Umbilical cord (tissue), 2 donors: ENCODE measurements at places on chromosomes 4 and X. TPM values are rescaled to one million over a fixed set of nuclear protein-coding genes. Genes with fewer than 3 reads are reported as not detected.
A peak's percentile ranks its signal among the peaks of the same experiment; 100 is the strongest.

DNA sequence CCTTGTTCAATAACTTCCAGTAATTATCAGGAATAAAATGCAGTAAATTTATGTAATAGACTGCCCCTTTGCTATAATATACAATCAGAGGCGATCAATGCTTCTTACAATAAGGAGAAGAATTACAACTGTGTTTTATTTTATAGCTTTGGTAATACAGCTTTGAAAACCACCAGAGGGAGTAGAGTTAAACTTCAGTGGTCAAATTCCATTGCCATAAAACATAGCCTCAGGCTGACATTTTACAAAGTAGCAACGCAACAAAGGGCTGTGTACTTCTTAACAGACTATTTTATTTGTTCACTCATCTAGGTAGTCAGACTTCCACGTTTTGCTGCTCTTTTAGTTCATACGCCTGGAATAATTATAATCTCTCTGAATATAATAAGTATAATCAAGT lies 58.5 kb downstream of the TEX13C start:
- no peak for DNase-seq

DNA sequence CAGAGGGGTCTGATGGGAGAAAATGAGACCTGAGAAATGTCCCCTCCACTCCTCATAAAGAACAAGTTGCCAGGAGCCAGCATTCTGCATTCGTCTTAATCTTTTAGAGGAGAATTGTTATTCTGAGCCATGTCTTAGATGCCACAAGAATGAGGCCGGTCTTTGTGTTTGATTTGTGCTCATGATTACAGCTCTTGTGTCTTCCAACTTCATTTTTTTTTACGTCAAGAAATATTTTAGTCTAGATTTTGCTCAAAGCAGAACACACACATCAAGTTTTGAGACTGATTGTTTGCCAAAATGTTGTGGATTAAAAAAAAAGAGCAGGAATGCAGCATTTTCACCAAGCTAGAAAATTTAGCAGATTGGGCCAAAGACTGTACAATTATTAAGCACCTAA lies 130.6 kb upstream of the PITX2 start:
- DNase-seq = peak; percentile 33

GRCh38 chrX:55716937-55717336 lies 612 bp upstream of the RRAGB start:
- no peak for DNase-seq

Gene NAP1L2
- total RNA-seq = 0.48 TPM

DNA sequence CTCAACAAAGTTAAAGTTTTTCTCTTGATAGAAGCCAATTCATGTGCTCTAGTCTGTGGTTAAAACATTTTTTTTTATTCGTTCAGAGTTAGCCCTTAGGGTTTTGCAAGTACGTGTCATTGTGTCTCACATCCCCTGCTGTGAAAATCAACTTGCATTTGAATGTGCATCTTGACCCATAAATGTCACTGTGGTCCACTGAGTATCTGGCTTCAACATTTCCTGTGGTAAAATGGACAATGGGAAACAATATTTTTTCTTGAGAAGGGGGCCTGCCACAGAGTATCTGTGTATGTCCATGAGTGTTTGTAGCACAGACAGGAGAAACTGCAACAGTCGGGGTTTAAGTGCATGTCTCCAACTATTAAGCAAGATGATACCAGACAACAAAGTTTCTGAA lies 554.8 kb upstream of the TENM3 start:
- no peak for DNase-seq

Gene ARMCX4
- 11.6 TPM for total RNA-seq

Gene NUDT11
- total RNA-seq = 4.3 TPM

GRCh38 chrX:10112510-10112909 lies 44.3 kb upstream of the CLCN4 start:
- no peak for DNase-seq

Gene SHISA3
- total RNA-seq = 0.48 TPM

- DNase-seq = peak; percentile 90
These were observed 247 bp upstream of the PPA2 start for GRCh38 chr4:105474099-105474518.

GRCh38 chr4:101208171-101208570 lies 139.2 kb downstream of the PPP3CA start:
- no peak for DNase-seq

DNA sequence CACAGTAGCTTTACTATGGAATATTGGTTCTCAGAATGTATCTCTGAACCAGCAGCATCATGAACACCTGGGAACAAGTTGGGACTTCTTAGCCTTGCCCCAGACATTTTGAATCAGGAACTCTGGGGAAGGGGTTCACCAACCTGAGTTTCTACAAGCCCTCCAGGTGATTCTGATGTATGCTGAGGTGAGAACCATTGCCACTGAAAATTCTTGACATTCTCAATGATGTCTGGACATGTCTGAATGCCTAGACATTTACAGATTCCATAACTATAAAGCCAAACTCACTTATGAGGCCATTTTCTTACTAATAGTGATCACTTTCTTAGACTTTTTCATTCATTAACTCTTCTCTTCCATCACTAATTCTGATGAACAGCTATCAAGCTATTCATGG lies 389.4 kb upstream of the FTHL17 start:
- no peak for DNase-seq

- no peak for DNase-seq
These were observed 39.0 kb upstream of the SLC7A3 start for GRCh38 chrX:70969635-70970481.

Gene GATA1
- not detected for total RNA-seq

GRCh38 chrX:111831343-111831742 lies 44.6 kb upstream of the TRPC5OS start:
- no peak for DNase-seq

Gene CSAG1
- 2.6 TPM for total RNA-seq

DNA sequence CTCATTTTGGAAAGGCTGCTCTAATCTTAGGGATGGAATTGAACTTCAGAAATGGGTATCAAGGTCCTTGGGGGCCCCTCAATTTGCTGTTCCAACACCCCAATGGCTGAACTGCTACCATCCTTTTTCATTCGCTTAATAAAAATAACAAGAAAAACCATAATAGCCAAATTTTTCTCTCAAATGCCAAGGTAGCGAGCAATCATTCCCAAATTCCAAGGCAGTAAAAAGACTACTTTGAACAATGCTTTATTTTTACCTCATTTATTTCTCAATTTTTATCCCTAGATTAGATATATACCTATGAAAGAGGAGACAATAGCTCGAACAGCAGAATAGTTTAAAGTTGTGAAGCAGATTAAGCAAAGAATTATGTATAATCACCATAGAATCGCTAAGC lies 323.4 kb upstream of the SLC7A11 start:
- no peak for DNase-seq

Gene VCX2
- total RNA-seq = not detected

- no peak for DNase-seq
These were observed 131.7 kb downstream of the SPCS3 start for GRCh38 chr4:176451443-176451842.

Gene PF4V1
- not detected for total RNA-seq

GRCh38 chr4:74258963-74259362 lies 49.3 kb upstream of the EPGN start:
- DNase-seq = peak; percentile 85

DNA sequence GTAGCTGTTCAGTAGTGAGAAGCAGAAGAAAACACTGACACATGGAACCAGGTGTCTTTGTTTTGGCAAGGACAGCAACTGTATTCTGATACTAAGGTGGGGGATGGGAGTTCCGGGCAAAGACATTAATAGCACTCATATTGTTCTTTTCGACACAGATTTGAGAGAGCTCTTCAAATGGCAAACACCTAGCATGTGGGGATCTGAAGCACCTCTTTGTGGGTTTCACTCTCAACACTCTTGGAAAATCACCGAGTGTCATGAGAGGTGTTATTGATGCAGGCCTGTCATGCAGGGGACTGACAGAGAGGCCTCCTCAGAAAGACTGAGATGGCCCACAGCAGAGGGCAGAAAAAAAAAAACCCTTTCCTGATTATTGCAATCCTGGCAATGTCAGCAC lies 228.4 kb upstream of the VCX start:
- no peak for DNase-seq
